ENCODE measurements at places on chromosomes 16 and 17.

DNA sequence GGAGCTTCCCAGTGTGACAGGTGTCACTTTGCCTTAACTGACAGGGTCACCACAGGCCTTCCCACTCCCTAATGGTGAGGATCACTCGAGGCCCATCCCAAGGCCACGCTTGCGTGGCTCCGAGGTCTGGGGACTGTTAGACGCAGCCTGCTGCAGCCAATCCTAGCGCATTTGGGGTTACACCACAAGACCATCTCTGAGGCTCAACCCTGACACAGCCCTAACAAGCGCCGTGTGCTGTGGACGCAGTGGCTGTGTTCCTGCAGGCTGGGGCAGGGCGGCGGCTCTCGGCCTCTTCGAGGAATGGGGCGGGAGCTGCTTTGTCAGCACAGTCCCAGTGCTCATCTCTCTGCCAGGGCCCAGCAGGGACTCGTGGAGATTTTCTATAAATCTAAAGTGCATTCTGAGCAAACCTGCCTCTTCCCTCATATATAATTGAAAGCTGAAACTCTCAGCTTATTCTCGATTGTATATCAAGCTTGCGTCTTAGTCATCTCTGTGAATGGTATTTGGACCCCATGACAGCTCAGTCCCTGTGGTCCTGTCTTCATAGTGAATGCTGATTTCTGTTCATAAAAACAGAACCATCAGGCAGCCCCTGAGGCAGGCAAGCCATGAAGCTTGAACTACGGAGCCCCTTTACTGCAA lies 65.8 kb upstream of the CHMP6 start:
- DNase-seq = no peak

DNA sequence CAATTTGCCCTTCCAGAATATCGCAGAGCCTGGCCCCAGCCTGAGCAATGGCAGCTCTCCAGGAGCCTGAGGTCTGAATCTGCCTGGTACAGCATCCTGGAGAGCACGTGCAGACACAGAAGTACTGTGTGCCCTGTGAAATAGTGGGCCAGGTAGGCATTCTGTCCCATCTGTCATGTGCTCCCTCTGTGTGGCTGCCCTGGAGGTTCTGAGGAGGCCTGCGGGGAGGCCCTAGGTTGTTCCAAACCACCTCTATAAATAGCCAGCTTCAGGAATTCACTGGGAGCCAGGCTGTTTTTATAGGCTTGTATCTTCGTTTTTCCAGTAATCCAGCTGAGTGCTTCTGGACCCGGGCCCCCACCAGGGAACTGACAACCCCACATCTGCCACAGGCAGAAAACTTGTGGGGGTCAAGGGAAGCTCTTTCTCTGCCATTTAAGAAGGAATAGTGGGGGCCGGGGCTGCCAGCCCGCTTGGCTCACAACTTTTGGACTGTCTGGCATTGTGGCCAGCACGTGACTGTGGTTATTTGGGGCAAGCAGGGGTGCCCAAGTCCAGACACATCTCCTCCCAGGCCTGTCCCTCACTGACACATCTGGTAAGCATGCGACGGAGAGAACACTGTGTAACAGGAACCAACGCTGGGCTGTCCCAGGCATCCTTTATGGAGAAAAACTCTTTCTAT lies 356.3 kb upstream of the TNRC6C start:
- DNase-seq = no peak

GRCh38 chr17:62162898-62163297 lies 97.8 kb upstream of the MED13 start:
- no peak for DNase-seq

GRCh38 chr16:25013751-25014499 lies 1.2 kb downstream of the ARHGAP17 start:
- DNase-seq = no peak

DNA sequence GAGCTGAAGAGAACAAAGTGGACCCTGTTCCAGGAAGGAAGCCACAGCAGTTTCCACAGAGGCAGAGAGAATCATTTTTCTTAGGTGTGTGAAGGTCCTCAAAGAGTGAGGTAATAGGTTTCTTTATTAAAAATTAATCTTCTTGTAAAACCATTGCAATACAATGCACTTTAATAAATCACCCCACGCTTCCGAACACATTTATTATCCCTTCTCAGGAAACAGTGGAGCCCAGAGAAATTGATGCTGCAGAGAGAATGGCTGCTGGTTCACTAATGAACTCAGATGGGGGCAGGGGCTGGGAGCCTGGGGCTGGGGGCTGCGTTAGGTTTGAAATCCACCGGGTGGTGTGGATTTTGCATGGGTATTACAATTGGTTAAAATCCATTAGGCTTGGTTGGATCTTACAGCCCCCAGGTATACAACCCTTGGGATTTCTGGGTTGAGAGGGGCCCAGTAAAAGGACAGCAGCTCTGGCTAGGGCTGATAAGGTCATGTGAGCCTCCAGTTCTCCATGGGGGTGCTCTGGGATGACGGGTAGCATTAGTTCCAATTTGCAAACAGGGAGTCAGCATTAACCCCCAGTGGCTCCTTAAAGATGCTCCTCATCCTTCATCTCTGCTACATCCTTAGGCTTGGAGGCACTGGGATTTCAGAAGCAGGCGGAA lies 718.1 kb upstream of the EEF2KMT start:
- DNase-seq = no peak

GRCh38 chr17:82039695-82040299 lies 2.3 kb upstream of the DCXR start:
- DNase-seq = no peak

DNA sequence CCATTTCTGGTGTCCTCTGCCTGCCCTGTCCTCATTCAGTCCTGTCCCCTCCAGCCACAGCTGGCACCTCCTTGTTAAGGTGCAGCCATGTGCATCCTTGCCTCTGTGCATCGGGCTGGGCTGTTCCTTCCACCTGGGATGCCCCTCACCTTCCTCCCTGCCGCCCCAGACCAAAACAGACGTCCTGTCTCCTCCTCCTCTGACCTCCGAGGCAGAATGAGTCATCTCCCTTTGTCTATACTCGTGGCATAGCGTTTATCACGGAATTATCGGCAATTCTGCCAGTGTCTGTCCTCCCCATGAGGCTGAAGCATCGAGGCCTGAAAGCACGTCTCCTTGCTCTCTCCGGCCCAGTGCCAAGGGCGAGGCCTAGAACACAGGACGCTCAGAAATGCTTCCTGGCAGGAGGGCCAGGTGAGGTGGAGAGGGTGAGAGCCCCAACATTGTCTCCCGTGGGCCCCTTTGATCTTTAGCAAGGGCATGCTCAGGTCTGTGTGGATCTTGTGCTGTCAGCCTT lies 4.6 kb downstream of the RAI1 start:
- no peak for DNase-seq

DNA sequence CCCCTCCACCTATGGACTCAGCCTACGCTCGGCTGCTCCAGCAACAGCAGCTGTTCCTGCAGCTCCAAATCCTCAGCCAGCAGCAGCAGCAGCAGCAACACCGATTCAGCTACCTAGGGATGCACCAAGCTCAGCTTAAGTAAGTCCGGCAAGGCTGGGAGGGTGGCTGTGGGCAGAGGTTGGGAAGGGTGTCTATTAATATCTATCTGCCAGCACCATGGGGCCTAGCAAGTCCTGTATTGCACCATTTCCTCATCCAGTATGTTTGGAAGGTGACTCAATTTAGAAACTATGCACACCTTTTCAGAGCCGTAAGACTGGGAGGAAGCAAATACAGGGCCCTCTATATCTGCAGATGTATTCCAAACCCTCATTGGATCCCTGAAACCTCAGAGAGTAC lies 45.0 kb upstream of the ARHGAP44 start:
- no peak for DNase-seq

DNA sequence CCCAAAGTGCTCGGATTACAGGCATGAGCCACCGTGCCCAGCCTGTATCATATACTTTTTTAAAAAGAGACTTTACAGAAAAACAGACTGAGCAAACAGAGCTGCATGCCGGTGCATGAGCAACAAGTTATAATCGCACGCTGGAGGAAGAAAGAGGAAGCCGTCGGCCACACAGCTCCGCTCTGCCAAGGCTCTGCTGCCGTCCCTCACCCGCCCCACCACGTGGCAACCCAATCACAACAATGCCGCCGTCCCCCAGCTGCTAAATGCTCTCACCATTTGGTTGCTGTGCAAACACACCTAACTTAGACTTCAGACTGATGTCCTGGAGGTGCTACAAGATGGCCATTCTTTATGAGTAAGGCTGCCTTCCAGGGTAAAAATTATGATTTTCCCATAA lies 83.5 kb downstream of the ADCY9 start:
- no peak for DNase-seq

All from stimulated activated CD4-positive, alpha-beta T cell treated with anti-CD3 and anti-CD28 coated beads, Interleukin-1b, Interleukin-23, amount 100 ng/mL, for 1 hour (primary cell).